B cell (primary cell): ENCODE measurements at places on chromosomes 4 and X.

DNA sequence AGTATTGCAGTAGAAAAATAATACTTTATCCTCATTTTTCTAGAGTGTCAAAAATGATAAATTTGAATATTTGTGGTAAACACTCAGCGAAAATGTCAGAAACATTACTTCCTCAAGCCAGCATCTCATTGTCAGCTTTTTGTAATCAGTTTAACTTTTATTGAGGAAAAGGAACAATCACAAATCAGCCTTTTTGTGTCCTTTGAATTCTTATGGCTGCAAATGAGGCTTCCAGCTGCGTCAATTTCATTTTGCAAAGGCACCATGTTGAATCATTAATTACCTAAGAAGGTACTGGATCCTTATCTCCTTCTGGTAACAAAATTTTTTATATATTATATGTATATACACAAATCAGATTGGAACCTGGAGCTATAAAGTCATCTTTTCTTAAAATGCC, 442.6 kb upstream of the CPEB2 start:
- no peak overlapping the region for H3K27ac ChIP-seq
- H3K36me3 ChIP-seq = no peaks in the 10 kb centered on the region
- H3K4me3 ChIP-seq = no peak overlapping the region
- no peaks in the 10 kb centered on the region for H3K27me3 ChIP-seq
- DNase-seq = no peak

DNA sequence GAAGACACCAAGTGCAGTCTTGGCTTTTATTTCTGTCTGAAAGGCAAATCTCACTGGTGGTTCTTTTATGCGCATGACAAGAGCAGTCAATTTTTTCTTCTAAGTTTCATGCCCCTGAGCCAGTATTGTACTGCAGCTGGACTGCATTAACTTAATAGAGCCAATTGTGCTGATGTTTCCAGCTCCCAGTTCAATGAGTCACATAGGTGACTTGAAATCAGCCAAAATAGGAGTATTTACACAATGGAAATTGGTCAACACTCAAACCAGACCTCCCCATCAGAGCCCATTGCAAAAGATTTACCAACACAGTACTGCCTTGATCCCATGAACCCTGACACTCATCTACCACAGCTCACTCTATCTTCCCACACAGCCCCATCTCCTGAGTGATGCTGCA, 100.3 kb upstream of the GUCY1A1 start:
- H3K27me3 ChIP-seq = no peaks in the 10 kb centered on the region
- H3K4me3 ChIP-seq = no peak overlapping the region
- no peaks in the 10 kb centered on the region for H3K4me1 ChIP-seq
- H3K27ac ChIP-seq = no peak overlapping the region
- H3K36me3 ChIP-seq = no peaks in the 10 kb centered on the region

GRCh38 chrX:106948641-106949040, 28.4 kb downstream of the CLDN2 start:
- no peaks in the 10 kb centered on the region for H3K27me3 ChIP-seq
- no peak for DNase-seq
- no peak overlapping the region for H3K4me3 ChIP-seq
- no peak overlapping the region for H3K27ac ChIP-seq
- no peaks in the 10 kb centered on the region for H3K4me1 ChIP-seq

DNA sequence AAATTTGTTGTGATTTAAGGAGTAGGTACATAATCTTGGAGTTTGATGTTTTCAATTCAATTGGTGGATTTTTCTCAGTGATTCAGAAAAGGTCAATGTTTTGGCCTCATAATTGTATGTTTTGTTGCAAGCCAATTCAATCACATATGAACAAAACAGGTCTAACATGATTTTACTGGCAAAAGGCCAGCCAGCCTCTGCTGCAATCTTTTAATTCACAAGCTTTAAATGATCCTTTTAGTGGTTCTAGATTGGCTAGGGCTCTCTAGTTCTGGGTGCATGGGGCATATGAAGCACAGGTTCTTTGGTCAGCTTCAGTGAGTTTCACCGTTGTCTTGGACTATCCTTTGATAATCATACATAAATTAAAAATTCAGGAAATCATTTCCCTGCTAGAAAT, 19.2 kb upstream of the SLC6A14 start:
- H3K36me3 ChIP-seq = no peaks in the 10 kb centered on the region
- no peak for DNase-seq
- H3K27ac ChIP-seq = no peak overlapping the region
- no peak overlapping the region for H3K4me3 ChIP-seq
- H3K4me1 ChIP-seq = no peaks in the 10 kb centered on the region
- no peaks in the 10 kb centered on the region for H3K27me3 ChIP-seq

GRCh38 chr4:158809611-158810486, 41.0 kb downstream of the FNIP2 start:
- H3K27me3 ChIP-seq = peaks cover 92% of the 10 kb centered on the region
- no peaks in the 10 kb centered on the region for H3K36me3 ChIP-seq
- peak; percentile 45 for DNase-seq
- no peak overlapping the region for H3K4me3 ChIP-seq
- no peak overlapping the region for H3K27ac ChIP-seq

- H3K4me1 ChIP-seq = no peaks in the 10 kb centered on the region
- no peaks in the 10 kb centered on the region for H3K27me3 ChIP-seq
These were observed 176.7 kb upstream of the FAT1 start for GRCh38 chr4:186900232-186900900.

DNA sequence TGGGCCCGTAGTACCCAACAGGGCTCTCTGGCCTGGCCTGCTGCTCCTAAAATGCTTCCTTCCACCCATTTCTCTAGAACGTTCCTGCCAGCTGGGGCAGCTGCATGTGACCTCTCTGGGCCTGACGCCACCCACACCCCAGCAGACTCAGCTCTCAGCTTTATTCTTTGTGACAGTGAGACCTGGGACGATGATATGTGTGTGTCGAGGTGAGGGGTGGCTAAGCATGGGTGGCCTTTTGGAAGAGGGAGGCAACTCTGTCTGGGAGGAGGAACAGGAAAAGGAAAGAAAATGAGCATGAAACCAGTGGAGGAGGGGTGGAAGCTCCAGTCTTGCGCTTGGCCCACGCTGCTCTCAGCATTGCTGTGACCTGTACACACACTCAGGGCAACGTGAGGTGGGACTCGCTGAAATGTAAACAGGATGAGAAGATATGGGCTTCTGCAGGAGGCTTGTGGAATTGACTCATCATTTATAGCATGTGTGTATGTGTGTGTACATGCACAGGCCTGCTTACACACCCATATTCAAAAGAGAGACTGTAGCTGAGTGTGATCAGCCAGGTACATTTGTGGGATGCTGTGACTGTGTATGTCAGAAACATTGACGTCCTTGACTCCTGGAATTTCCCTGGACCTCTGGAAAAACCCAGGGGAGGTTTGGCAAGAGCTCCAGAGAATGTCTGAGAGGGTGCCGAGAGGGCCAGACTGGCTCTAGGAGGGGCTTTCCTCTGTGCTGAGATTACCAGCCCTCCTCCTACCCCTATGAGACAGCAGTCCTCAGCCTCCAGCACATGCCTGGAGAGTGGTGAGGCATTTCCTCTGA, 137.9 kb downstream of the PJA1 start:
- no peaks in the 10 kb centered on the region for H3K4me1 ChIP-seq
- no peak for DNase-seq
- no peaks in the 10 kb centered on the region for H3K36me3 ChIP-seq

GRCh38 chr4:56708146-56708545, 27.1 kb upstream of the HOPX start:
- H3K4me1 ChIP-seq = no peaks in the 10 kb centered on the region
- no peak overlapping the region for H3K27ac ChIP-seq
- H3K4me3 ChIP-seq = no peak overlapping the region
- H3K27me3 ChIP-seq = no peaks in the 10 kb centered on the region

GRCh38 chr4:57102050-57102624, 8.0 kb downstream of the IGFBP7 start:
- no peaks in the 10 kb centered on the region for H3K4me1 ChIP-seq
- no peaks in the 10 kb centered on the region for H3K36me3 ChIP-seq
- H3K27me3 ChIP-seq = peaks cover 2% of the 10 kb centered on the region
- no peak for DNase-seq

DNA sequence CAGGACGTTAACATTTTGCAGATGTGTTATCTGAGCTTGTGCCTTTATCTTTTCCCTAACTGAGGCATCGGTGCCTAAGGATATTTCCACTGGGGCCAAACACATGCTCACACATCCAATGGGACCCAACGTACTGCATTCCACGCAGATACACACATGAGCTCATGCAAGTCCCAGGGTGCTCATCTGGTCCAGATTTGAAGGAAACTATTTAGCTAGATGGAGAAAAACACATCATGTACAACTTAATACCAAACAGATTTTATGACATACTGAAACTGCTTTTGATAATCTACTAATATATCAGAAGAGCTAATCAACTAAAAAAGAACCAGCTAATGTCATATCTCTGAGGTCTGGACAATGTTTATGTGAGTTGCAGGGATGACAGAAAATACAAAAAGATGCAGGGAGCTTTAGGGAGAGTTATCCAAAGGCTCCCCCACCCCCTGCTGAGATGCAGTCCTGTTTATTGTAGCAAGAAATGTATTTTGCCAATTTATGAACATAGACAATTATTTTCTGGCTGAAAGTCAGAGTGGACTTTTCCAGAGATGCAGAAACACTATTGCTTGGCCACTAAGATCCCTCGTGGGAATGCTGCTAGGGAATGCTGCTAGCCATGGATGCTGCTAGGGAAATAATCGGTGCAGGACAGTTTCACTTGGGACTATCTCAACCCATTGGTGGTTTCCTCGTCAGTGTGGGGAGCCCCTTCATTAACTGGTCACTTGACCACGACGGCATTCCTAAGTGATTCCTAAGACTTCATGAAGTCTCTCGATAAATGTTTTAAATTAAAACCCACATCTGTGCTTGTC, 172.8 kb downstream of the SMIM20 start:
- DNase-seq = no peak
- H3K27ac ChIP-seq = no peak overlapping the region
- peaks cover 13% of the 10 kb centered on the region for H3K4me1 ChIP-seq
- H3K36me3 ChIP-seq = no peaks in the 10 kb centered on the region
- H3K27me3 ChIP-seq = peaks cover 4% of the 10 kb centered on the region

DNA sequence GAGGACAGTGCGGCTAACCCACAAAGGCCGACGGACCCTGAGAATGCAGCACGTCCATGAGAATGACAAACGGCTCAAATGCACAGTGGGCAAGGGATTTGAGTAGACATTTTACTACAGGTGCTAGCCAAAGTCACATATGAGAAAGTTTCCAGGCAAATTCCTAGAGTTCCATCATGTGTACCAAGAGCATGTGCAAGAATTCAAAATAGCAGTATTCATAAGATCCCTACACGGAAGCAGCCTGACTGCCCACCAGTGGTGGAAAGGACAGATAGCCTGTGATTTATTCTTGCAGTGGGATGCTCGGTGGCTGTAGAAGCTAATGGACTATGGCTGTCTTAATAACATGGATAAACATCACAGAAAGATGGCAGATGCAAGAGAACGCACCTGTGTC, 68.0 kb downstream of the RGS12 start:
- no peaks in the 10 kb centered on the region for H3K4me1 ChIP-seq
- H3K4me3 ChIP-seq = no peak overlapping the region
- H3K27me3 ChIP-seq = no peaks in the 10 kb centered on the region
- H3K36me3 ChIP-seq = no peaks in the 10 kb centered on the region
- no peak for DNase-seq
- H3K27ac ChIP-seq = no peak overlapping the region

- H3K4me1 ChIP-seq = peaks cover 43% of the 10 kb centered on the region
- H3K27me3 ChIP-seq = no peaks in the 10 kb centered on the region
- peak overlapping the region; percentile 65 for H3K27ac ChIP-seq
- H3K36me3 ChIP-seq = no peaks in the 10 kb centered on the region
- peak; percentile 78 for DNase-seq
These were observed 908 bp upstream of the TLR6 start for GRCh38 chr4:38857354-38858096.

GRCh38 chr4:83449009-83449408, 6.6 kb downstream of the HELQ start:
- H3K36me3 ChIP-seq = peaks cover 7% of the 10 kb centered on the region
- no peak overlapping the region for H3K4me3 ChIP-seq
- no peak for DNase-seq

- peaks cover 11% of the 10 kb centered on the region for H3K36me3 ChIP-seq
- no peak overlapping the region for H3K4me3 ChIP-seq
- H3K27ac ChIP-seq = no peak overlapping the region
- H3K27me3 ChIP-seq = no peaks in the 10 kb centered on the region
These were observed 22.5 kb downstream of the ZNF721 start for GRCh38 chr4:476501-476900.

DNA sequence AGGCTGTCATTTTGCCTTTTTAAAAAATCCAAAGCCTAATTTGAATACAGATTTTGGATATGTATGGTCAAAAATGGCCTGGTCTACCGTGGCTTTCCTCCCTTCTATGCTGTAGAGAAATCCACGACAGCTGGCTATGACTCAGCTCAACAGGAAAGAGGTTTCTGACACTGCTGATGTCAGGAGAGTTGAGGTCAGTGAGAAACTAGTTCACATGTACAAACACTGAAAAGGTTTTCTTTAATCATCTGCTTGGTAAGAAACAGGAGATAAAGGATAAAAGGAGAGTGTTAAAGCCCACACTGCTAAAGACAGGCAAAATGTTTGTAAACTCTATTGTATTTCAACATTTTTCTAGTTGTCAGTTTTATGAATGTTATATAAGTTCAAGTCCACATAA, 113.9 kb downstream of the NYX start:
- DNase-seq = no peak
- H3K27ac ChIP-seq = no peak overlapping the region
- peaks cover 7% of the 10 kb centered on the region for H3K4me1 ChIP-seq
- H3K4me3 ChIP-seq = no peak overlapping the region

DNA sequence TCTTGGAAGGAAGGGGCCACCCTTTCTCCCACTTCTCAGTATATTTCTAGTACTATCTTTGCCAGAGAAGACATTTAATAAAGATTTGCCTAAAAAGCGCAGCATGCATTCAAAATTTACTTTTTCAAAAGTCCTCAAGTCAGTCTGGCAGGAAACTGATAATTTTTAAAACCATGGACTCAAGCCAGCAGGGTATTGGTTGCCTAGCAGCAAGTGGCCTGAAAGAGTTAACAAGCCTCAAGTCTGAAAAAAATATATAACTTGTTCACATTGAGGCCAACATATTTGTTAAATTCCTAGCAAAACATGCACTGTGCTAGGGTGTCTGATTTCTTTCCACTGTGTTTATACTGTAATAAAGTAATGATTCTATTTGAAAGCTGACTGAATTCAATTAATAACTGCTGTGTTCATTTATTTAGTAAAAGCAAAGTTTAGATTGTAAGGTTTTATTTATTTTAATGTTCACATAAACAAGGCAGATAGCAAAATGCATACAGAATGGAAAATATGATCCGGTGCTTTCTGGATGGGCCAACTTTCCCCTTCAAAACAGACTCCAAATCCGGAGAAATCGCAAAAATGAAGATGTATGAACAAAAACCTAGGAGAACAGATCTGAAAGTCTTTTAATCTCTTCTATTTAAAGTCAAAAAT, 218.5 kb upstream of the FGF13 start:
- no peak for DNase-seq
- H3K36me3 ChIP-seq = no peaks in the 10 kb centered on the region
- no peaks in the 10 kb centered on the region for H3K4me1 ChIP-seq
- no peak overlapping the region for H3K27ac ChIP-seq

- H3K27me3 ChIP-seq = no peaks in the 10 kb centered on the region
- H3K4me1 ChIP-seq = no peaks in the 10 kb centered on the region
These were observed 30.6 kb downstream of the TBL1X start for GRCh38 chrX:9495496-9495895.

GRCh38 chr4:128220286-128221235, 67.1 kb downstream of the PGRMC2 start:
- no peak overlapping the region for H3K27ac ChIP-seq
- no peaks in the 10 kb centered on the region for H3K27me3 ChIP-seq
- no peaks in the 10 kb centered on the region for H3K4me1 ChIP-seq
- no peak overlapping the region for H3K4me3 ChIP-seq
- H3K36me3 ChIP-seq = no peaks in the 10 kb centered on the region

GRCh38 chr4:98661371-98662054, 3.1 kb upstream of the TSPAN5 start:
- H3K4me1 ChIP-seq = peaks cover 46% of the 10 kb centered on the region
- DNase-seq = no peak
- no peaks in the 10 kb centered on the region for H3K36me3 ChIP-seq
